Left ventricle myocardium inferior (tissue), 1 donor: ENCODE measurements at places on chromosomes 5 and 9. TPM values are rescaled to one million over a fixed set of nuclear protein-coding genes. Genes with fewer than 3 reads are reported as not detected.

DNA sequence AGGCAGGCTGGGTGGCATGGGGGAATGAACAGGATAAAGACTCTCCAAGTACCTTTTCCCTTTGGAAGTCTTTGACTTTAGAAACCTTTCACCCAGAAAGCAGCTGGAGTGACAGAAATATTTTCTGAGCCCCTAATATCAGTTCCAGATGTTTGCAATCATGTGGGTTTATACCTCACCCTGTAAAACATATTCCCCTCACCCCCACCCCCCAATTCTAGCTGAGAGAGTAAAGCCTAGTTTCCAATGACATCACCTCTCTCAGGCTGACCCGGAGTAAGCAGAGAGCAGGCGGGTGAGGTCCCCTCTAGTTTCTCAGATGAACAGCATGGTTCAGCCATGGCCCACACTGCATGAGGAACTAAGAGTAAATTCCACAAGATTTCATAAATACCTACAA is 82.9 kb upstream of the TRIM32 start:
- DNase-seq: no peak

- no peak for DNase-seq
Measured at GRCh38 chr9:14350349-14350728, 36.4 kb upstream of the NFIB start.

- no peak for DNase-seq
Measured at GRCh38 chr5:14268738-14269137, 125.6 kb downstream of the TRIO start.

GRCh38 chr9:2128618-2129017 is 113.5 kb downstream of the SMARCA2 start:
- DNase-seq: no peak

DNA sequence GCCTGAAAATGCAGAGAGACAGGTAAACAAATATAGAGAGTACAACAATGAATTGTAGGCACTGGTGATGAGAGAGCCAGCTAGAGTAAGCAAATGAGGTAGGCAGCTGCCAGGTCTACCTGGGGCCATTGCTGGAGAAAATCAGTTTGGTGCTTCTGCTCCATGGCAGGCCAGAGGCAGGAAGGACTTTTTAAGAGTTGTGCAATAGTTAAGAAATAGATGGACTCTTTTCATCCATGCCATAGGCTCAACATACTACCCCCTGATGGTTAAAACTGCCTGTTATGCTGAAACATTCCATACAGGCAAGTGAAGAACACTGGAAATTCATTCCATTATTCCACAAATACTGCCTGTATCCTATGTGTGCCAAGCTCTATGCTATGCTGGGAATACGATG is 86.5 kb upstream of the CCDC112 start:
- no peak for DNase-seq

DNA sequence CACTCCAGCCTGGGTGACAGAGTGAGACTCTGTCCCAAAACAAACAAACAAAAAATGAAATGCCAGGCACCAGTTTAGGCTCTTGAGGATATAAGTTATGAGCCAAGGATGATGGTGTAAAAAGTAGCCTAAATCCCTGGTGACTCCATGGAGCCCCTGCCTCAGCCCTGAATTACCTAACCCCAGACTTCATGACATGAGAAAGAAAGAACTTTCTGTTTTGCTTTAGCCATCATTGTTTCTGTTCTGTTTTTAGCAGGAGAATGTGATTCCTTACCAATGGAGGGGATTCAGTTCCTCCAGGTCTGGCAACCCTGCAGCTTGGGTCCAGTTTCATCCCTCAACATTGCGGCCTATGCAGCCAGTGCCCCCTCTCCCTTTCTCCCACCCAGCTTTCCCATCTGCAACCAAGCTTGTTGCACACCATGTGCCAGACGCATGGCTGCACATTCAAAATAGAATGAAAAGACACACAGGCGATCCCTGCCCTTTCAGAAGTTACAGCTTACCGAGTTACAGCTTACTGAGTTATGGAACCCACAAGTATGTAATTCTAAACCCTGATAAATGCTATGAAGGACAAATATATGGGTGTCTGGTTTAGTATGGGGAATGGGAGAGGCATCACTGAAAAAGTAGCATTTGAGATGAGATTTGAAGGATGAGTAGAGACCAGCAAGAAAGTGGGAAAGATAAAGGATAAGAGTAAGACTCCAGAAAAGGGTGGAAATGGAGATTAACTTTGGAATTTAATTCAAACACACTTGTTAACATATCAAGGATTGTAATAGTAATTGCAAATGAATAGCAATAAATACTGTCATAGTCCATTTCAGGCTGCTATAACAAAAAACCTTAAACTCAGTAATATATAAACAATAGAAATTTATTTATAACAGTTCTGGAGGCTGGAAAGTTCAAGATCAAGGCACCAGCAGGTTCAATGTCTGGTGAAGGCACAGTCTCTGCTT is 6.0 kb upstream of the SEMA5A start:
- no peak for DNase-seq

GRCh38 chr5:65263321-65263720 is 218.4 kb downstream of the ADAMTS6 start:
- DNase-seq: no peak

GRCh38 chr5:62330302-62330701 is 24.3 kb downstream of the KIF2A start:
- DNase-seq: no peak

GRCh38 chr5:156154757-156155156 is 172.2 kb upstream of the SGCD start:
- no peak for DNase-seq

DNA sequence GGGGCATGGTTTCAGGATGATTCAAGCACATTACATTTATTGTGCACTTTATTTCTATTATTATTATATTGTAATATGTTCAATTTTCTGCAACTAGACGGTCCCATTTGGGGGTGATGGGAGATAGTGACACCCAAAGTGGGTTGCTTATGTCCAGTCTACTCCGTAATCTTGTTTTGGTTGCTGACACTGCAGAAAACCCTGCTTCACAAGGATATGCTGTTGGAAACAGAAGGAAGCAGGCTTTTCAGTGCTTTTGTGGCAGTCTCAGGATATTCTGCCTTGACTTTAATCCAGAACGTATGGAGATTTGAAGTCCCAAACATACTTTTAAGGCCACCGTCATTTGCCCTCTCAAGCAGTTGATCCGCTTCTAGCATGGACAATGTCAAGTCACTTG is 47.5 kb upstream of the LARP1 start:
- no peak for DNase-seq

DNA sequence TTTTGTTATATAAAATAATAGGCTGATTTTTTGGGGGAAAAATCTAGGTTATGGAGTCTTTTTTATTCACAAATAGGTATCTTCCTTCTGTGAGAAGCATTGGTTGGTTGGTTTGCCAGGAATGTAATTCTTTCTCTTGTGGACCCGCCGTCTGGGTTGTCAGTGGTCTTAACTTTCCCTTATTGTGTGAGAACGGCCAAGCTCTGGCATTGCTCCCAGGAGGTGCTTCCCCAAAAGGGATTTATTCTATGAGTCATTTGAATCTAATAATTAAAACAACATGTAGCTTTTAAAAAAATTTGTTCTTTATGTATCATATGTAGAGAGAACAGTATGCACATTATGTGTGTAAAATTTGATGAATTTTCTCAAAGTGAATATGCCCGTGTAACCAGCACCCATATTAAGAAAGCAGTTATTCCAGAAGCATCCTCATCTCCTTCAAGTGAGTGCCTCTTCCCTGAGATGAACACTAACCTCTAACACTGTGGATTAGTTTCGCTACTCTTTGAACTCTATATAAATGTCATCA is 114.4 kb downstream of the MAST4 start:
- DNase-seq: no peak

GRCh38 chr5:92969781-92970237 is 611.2 kb downstream of the NR2F1-AS1 start:
- no peak for DNase-seq

DNA sequence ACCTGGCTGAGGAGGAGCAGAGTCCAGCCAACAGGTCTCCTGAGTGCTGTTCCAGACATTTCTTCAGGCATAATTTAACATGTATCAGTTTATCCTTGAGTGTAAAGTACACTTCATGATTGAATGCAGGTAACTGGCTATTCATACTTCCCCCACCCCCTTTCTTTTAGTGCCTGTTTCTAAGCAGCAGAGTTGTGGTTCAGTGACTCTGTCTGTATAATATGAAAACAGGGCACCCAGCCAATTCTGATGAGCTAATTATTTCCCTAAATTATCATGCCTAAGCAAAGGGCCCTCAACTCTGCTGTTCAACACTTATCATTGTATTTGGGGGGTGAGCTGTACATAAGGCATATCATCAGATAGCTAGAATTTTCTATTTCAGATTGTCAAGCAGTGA is 51.9 kb upstream of the ZSWIM6 start:
- no peak for DNase-seq

DNA sequence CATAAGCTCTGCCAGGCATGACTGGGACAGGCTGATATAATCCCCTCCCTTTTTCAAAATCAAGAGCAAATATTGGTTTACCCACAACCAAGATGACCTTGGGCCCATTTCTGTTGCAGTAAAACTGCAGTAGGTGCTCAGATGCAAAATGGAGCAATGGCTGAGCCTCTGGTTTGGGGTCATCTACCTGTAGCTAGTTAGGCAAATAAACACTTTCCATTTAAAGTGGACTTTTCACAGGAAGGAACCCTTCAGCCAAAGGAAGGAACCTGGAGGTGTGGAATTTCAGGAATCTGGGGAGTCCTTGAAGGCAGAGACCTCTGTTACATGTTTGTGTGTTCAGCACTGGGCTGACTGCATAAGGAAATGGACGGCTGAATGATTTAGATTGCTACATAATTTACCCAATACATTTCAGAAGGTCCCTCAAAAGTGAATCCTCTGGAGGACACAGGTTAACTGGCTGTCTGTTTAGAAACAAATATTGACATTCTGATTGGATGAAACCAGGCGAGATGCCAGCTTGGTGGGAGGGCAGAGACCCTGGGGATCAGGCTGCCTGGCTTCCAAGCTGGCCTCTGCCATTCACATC is 170.1 kb upstream of the ZNF618 start:
- no peak for DNase-seq

DNA sequence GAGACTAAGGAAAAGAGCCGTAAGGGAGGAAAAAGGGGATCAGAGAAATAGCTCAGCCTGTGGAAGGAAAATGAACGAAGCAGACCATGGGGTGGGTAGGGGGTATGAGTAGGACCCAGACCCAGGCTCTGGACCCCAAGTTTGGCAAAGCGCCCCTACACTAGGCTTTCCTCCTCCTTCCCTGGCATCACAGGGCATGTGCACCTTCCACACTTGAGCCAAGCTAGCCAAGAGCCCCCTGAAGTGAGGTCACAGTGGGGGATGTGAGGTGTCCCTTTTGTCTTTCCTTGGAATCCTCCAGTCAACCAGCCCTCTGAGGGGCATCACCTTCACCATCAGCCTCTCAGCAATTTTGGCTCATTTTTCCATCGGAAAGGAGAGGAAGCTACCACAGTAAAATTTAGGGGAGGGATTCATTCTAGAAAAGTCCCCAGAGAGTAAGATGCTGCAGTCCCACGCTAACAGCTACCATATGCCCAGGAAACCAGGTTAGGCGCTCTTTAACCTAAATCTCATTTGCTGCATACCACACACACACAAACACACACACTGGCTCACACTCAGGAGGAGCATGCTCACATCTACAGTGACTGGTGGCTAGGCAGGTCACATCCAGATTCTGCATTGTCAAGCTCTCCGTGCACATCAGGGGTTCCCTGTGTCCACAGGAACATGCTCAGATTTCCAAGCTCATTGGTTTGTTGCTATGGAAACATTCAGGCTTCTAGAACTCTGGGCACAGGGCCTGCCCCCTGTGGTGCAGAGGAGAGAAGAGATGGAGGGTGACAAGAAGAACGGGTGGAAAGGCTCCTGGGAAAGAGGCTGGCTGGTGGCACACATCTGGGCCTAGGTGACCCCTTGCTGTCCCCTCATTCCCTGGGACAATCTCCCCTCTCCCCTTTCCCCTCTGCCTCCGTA is 9.9 kb downstream of the REEP2 start:
- no peak for DNase-seq

GRCh38 chr9:133285252-133285775 is 10.3 kb upstream of the ABO start:
- no peak for DNase-seq

The SYK gene
- total RNA-seq: 5.4 TPM

The PRRX2 gene
- total RNA-seq: 0.85 TPM

The JAKMIP2 gene
- total RNA-seq: 0.41 TPM

The FRRS1L gene
- total RNA-seq: 2.5 TPM

The EGFLAM gene
- total RNA-seq: 8.9 TPM

The SNCAIP gene
- total RNA-seq: 1.4 TPM
